ENCODE measurements at places on chromosomes 1 and 21.

DNA sequence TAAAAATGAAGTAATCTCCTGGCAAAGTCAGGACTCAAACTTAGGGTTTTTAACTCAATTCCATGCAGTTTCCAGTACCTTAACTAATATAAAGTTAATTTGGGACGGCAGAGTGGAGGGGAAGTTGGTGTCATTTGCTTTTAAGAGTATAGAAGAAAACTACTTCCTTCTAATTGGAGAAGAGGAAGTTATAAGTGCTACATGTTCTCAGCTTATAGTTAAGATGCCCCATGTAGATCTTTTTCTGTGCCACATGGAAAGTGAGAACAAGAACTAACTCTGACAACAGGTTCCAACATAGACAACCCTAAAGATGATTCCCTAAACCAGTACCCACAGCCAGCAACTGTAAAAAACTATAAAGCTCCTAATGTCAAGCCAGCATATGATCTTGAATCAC is 11.5 kb downstream of the RRAGC start:
- no peak for DNase-seq

DNA sequence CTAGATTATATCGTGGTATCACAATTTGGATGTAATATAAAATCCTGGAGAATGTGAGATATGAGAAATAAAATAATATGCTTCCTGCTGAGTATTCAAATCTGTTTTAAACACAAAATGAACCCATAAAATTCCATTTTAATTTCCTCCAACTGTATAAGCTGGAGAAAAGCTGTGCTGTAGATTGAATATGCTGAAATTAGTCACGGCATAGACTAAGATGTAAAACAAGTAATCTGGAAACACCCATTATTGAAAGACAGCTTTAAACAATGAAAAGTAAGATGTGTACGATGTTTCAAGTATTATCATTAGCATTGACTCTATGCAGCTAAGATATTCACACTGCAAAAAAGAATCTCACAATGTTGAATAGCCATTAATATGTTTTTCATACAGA is 403.4 kb upstream of the BRINP3 start:
- DNase-seq: no peak

GRCh38 chr1:1946540-1946939 is 27.5 kb upstream of the TMEM52 start:
- DNase-seq: no peak

GRCh38 chr1:225642177-225642576 is 10.7 kb downstream of the ENAH start:
- DNase-seq: no peak

DNA sequence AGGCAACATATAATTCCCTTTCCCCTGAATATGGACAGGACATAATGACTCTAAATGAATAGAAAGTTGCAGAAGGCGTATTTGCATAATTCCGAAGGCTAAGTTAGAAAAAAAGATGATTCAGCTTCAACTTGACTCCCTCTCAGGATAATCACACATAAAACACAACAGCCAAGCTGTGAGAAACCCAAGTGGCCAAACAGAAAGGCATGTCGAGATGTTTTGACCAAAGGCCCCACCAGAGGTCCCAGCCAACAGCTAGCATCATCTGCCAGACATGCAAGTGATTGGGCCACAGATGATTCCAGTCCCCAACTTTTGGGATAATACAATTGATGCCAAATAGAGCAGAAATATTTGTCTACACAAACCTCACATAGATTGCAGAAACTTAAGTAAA is 444.9 kb downstream of the LTN1 start:
- DNase-seq: no peak

All from NCI-H524 treated with DMSO at 0.1 percent for 48 hours (cell line).